Peyer's patch (tissue), 4 donors: ENCODE measurements at places on chromosomes 7 and 10.

- peak; percentile 43 for DNase-seq
These were observed 107.0 kb upstream of the INSIG1 start for GRCh38 chr7:155190688-155191087.

GRCh38 chr7:107212725-107213124, 43.9 kb downstream of the HBP1 start:
- DNase-seq: no peak

DNA sequence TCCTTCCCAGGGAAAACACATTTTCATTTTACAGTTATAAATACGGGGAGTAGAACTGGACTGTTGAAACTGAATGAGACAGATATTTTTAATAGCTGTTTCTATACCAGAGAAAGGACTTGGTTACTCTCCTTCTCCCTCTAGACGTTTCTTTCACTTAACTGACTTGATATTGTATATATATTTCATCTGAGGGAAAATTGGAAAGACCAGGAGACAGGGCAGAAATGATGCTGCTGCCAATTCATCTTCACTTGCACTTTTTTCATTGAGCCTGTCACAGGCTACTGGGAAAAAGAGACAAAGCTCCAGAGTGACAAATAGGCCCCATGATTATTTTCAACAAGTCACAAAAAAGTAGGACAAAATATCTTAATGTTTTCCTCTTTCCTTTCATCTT, 636.0 kb upstream of the TPK1 start:
- no peak for DNase-seq

GRCh38 chr7:157635148-157635500, 298.3 kb downstream of the DNAJB6 start:
- DNase-seq: no peak

GRCh38 chr7:37191797-37192196, 256.9 kb downstream of the ELMO1 start:
- no peak for DNase-seq

GRCh38 chr10:1399431-1400100, 337.8 kb downstream of the ADARB2 start:
- DNase-seq: no peak

GRCh38 chr10:117550599-117551329, 8.2 kb downstream of the EMX2 start:
- DNase-seq: no peak

DNA sequence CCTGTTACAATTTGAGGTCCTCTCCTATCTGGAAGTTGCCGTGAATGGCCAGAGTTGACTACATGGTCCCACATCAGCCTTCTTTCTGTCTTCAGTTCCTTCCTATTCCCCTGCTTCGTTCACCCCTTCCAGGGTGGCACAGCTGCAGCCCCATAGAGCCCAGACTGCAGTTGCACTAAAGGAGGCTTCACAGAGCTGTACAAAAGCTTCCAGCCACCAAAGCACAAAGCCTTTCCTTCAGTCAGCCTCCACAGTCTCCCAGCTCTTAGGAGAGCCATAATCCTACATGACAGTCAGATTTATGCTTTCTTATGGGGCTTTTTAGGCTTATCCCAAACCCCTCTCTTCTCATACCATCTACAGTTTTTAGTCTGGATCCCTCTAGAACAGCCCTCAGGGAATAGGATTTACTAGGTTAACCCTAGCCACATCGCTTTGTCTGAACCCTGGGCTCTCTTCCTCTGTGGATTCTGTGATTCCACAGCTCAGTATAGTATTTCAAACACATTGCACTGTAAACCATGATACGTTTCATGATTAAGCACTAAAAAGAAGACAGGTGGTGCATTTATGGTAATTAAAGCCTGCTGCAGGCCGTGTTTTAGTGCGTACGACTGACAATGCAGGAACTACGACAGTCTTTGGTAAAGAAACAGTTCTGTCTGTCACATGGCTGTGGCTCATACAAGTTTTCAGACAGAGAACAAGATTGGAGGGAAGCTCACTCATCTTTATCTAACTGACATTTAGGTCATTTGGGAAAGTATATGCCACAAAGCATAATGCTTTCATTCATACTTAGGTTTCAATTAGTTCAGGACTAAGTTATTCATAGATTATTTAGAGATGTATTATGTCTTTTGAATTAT, 208.3 kb upstream of the KMT2E start:
- no peak for DNase-seq

GRCh38 chr7:112981966-112982365, 104.7 kb downstream of the GPR85 start:
- DNase-seq: no peak

GRCh38 chr10:100045592-100045991, 35.8 kb upstream of the DNMBP start:
- no peak for DNase-seq

- DNase-seq: no peak
These were observed 1358.9 kb upstream of the LRRTM3 start for GRCh38 chr10:65566906-65567305.

GRCh38 chr10:99521765-99522469, 10.8 kb upstream of the NKX2-3 start:
- no peak for DNase-seq

GRCh38 chr10:4373612-4374011, 452.4 kb upstream of the AKR1E2 start:
- DNase-seq: no peak

GRCh38 chr7:45435846-45436245, 138.3 kb upstream of the ADCY1 start:
- DNase-seq: no peak

DNA sequence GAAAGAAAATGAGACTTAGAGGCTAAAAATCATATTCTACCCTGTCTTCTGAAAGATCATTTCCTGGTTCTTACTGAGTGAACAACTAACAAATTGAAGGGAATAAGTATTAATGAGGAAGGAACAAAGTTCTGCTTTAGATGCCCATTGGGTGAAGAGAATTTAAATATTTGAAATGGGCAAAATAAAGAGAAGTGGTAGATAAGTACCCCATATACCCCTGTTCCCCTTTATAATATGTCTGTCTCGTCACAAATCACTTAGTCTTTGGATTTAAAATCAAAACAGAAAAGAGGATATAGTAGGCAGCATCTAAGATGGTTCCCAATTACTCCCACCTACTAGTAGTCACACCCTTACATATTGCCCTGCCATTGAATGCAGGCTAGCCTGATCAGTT, 13.2 kb downstream of the TES start:
- DNase-seq: no peak

GRCh38 chr10:12659706-12660105, 310.4 kb downstream of the CAMK1D start:
- no peak for DNase-seq

GRCh38 chr10:78502210-78502936, 468.7 kb downstream of the RPS24 start:
- DNase-seq: no peak

GRCh38 chr7:90900628-90901356, 304.7 kb downstream of the CDK14 start:
- DNase-seq: no peak

DNA sequence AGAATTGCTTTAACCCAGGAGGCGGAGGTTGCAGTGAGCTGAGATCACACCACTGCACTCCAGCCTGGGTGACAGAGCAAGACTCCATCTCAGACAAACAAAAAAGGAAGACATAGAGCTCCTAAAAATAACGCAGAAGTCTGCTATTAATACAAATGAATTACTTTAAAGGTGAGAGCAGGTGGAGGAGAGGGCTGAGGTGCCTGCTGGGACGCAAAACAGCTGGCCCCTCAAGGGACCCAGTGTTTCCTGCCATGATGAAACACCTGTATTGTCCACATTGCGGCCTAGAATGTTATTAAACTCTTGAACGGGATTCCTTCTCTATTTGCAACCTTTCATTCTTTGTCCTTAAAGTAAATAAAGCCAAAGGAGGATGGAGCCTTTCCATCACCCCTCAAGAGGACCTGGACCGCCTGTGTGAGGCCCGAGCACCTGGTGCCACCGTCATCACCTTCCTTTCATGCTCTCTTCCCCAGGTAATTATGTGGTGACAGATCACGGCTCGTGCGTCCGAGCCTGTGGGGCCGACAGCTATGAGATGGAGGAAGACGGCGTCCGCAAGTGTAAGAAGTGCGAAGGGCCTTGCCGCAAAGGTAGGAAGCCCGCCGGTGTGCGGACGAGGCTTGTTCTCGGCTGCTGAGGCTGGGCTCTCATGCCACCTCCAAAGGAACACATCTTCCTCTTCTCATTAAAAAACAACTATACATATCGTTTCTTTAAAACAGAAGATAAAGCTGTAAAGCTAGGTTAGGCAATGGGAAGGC, 136.7 kb downstream of the EGFR start:
- no peak for DNase-seq

- no peak for DNase-seq
These were observed 408.7 kb downstream of the PHTF2 start for GRCh38 chr7:78207269-78207668.

DNA sequence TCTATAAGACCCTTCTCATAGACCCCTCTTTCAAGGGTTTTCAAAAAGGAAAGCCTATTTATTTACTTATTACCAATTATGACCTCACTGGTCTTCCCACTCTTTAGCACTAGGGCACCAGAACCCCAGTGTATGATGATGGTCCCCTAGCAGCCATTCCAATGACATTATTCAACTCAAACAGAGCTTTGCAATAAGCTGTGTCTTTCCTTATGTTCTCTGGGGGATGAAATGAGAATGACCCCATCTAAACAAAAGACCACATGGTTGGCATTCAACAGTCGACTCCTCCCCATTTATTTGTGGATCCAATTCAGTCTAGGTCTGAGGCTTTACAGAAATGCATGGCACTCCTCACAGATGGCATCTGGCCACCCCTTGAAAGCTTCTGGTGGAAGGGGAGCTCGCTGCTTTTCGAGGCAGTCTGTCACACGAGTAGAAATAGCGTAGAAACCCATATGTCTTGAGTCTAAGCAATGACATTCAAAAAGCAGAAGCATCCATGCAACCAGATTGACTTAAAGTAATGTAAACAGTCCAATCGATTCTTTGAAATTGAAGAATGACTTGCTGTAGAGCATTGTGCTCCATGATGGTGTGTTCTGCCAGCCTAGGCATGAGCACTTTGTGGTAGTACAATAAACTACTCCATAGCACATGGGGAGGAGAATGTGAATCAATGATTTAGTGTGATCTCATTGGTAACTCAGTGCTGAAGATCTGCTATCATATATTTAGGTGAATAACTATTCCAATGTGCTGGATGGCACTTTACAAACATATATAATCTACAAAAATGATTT, 29.8 kb downstream of the NRP1 start:
- DNase-seq: no peak

GRCh38 chr10:86642499-86642898, 11.8 kb upstream of the OPN4 start:
- peak; percentile 6 for DNase-seq

GRCh38 chr7:29386196-29386765, 177.4 kb upstream of the PRR15 start:
- DNase-seq: no peak

DNA sequence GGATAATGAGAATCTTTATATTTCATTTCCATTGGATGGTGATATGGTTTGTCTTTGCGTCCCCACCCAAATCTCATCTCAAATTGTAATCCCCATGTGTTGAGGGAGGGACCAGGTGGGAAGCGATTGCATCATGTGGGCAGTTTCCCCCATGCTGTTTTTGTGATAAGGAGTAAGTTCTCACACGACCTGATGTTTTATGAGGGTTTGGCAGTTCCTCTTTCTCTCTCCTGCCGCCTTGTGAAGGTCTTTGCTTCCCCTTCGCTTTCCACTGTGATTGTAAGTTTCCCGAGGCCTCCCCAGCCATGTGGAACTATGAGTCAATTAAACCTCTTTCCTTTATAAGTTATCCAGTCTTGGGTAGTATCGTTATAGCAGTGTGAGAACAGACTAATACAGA, 59.4 kb downstream of the MTPN start:
- no peak for DNase-seq

DNA sequence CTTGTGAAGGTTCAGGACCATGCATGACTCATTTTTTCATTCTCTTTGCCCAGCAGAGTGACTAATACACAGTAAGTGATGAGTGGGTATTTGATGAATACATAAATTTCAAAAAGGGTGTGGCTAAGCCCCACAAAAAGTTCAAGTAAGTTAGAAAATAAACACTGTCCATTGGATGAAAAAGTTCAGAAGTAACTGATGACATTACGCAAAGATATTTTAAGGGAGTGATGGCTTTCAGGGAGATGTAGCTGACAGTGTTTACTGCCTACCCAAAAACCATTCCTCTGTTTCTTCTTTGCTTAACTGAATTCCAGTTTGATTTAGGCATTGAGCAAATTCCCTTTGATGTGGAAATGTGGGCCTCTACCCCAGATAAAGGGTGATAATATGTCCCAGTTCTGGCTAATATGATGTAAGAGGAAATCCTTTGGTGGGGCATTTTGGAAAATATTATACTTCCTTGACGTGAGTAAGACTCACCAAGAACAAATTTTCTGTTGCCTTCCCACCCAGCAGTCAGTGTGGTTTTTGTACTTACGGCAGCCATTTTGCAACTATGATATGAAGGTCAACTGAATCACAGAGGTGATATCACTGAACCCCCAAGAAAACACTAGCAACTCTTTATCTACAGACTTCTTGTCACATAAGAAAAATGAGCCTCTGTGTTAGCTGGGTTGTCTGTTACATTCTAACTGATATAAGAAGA, 29.0 kb upstream of the EBLN1 start:
- no peak for DNase-seq

DNA sequence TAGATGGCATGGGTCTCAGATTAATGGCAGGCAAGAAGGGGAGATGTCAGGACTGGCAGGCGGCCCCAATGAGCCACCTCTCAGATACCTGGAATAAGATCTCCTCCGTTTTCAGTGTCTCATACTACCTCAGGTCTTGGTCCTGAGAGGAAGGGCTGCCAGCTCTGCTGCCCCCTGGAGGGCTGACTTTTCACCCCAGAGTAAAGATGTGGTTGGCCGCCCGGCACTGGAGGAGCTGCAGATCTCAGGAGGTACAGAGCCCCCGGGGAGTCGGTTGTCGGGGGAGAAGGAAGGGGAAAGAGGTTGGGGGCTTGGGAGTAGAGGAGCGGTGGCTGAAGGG, 642 bp upstream of the COL13A1 start:
- DNase-seq: no peak

GRCh38 chr10:113541549-113541927, 11.3 kb upstream of the HABP2 start:
- no peak for DNase-seq

GRCh38 chr10:133356549-133357284, 1.1 kb downstream of the FUOM start:
- DNase-seq: no peak

DNA sequence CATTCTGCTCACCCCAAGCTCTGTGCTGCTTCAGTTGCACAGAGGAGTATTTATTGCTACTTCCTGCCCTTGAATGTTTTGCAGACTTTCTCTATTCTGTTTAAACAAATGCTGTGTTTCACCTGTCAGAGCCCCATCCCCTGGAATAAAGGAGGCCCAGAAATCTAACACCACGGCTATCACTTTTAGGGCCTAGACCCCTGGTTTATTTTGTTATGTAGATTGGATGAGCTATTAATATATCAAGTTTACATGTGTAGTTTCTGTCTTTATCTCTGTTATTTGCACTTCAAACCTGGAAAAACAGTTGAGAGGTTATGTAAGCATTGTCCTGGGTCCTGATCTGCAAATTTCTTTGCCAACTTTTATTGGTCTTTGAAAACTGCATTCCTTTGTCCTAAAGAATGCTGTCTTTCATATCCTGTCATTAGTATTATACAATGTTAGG, 630.1 kb downstream of the PARD3 start:
- DNase-seq: no peak

- no peak for DNase-seq
These were observed 39.1 kb downstream of the LRRC20 start for GRCh38 chr10:70343312-70343711.
